ENCODE measurements at places on chromosomes 3 and 15. TPM values are rescaled to one million over a fixed set of nuclear protein-coding genes. Genes with fewer than 3 reads are reported as not detected.

The ST8SIA2 gene
- 12.7 TPM for total RNA-seq

The IL5RA gene
- not detected for total RNA-seq

DNA sequence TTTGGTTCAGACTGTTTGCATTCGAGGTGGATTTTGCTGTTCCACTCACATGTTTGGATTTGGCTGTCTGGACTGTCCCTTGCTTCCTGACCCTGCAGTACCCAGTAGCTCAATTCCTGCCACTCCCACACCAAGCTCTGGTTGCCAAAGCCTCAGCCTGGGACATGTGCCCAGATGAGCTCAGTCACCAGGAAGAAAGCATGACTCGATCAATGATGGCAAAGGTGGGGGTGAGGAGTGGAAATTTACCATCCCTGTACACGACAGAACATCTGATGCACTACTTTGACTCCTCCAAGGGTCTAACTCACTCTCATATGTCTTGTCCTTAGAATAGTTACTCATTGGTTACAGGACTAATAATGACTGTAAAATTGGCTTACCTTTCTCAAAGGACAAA, 45.2 kb downstream of the ZNF385D start:
- peak; percentile 91 for DNase-seq

The QTRT2 gene
- 14.9 TPM for total RNA-seq

GRCh38 chr3:139674571-139675260, 3.1 kb downstream of the NMNAT3 start:
- DNase-seq, result no peak

Data from LHCN-M2 (cell line).